Effector CD4-positive, alpha-beta T cell (primary cell): ENCODE measurements at places on chromosomes 11 and 22.

DNA sequence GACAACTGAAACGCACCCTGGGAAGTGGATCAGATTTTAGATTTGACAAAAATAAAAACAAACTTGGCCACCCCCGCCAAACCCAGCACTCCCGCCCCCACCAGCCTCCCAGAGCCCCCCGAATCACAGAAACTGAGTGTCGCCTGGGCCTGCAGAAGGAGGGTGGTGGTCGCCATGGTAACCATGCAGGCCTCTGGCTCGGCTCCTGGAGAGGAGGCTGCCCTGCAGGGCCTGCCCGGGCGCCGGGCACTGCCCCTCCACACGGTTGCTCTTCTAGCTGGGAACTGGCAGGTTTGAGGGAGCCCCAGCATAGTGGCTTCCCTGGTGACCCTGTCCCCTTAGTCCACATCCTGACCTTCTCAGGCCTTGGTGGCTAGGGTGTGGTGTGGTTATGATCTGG, 19.3 kb downstream of the CACNA1I start:
- no peak for DNase-seq

GRCh38 chr22:49739138-49739537, 88.5 kb downstream of the BRD1 start:
- DNase-seq: no peak

DNA sequence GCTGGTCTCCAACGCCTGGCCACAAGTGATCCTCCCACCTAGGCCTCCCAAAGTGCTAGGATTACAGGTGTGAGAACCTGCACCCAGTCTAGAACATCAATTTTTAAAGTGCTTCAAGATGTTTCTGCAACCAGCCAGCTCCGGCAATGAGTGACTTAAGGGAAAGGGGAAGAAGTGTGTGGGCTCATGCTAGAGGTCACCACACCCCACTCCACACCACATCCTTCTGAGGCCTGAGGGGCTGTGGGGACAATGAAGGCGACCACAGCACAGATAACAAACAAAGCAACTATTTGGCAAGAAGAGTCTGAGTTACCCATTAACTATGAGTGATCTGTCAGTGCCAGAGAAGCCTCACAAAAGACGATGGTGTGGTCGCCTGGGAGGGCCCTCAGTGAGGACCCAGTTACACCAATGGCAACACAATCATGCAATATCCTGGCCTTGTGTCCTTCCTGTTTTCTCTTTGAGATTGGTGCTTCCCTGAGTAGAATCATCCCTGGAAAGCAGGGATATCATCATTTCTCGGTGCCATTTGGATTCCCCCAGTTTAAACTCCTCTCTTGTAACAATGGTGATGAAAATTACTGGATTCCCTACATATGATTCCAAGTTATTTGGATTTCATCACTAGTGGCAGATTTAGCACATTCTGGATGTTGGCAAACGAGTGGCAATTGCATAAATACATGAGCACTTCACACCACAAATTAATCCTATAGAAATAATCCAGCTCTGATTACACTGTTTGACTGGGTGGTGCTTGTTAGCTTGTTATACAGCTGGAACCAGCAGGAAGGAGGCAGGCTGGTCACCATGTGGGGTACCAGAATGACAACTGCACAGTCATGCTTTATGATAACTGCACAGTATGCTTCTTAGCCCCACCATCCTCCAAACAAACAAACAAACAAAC, 18.4 kb downstream of the ABTB2 start:
- DNase-seq: no peak

- no peak for DNase-seq
Measured at GRCh38 chr22:43085658-43086606, 3.3 kb downstream of the TTLL1 start.

DNA sequence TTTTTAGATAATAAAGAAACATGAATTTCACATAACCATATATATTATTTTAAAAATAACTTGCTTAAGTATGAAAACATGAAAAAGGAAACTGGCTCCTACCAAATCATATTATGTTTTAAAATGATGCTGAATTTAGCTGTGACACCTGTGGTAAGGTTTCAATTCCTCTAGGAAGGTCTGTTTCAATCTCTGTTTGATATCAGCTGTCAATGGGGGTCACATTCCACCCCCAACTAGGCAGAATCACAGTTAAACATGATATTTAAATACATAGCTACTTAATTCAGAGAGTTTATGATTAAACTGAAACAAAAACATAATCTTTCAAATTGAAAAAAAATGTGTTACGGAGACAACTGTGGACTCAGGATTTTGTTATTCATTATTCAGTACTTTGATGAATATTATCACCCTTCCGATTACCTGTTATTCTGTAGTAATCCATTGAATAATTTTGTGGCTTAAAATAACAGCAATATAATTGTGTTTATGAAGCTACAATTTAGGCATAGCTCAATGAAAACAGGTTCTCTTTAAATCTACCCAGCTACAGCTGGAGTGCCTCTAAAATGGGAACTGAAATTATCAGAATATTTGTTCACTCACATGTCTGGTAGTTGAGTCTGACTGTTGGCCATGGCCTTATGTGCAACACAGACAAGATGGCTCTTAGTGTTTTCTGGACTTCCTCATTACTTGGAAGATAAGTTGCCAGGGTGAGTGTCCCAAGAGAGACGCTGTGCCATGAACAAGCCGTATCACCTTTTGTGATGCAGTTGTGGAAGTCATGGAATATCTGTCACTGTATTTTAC, 244.6 kb upstream of the ANO3 start:
- no peak for DNase-seq

DNA sequence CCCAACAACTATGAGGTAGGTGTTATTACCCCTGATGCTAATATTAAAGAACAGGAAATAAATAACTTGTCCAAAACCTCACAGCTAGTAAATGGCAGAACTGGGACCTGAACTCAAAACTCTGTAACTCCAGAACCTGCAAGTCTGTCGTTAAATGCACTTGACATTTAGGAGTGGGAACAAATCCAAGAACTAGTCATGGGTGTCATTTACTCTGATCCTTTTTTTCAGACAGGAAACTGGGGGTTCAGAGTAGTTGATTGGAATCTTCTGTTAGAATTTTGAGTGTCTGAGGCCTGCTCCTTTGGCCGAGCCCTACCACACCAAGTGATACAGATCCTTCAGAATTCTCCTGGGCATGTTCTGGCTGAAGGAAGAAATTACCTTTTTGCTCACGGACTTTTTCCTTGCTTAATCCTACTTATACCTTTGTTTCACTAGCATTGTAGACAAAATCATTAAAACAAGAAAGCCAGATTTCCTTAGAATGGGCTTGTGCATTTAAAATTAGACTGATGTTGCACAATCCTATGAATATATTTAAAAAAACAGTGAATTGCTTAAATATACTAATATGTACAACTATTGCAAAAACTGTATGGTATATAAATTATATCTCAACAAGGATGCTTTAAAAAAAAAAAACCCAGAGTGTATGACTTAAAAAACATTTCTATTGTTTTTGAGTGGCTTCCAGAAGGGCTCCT, 1.4 kb upstream of the YAP1 start:
- DNase-seq: no peak

DNA sequence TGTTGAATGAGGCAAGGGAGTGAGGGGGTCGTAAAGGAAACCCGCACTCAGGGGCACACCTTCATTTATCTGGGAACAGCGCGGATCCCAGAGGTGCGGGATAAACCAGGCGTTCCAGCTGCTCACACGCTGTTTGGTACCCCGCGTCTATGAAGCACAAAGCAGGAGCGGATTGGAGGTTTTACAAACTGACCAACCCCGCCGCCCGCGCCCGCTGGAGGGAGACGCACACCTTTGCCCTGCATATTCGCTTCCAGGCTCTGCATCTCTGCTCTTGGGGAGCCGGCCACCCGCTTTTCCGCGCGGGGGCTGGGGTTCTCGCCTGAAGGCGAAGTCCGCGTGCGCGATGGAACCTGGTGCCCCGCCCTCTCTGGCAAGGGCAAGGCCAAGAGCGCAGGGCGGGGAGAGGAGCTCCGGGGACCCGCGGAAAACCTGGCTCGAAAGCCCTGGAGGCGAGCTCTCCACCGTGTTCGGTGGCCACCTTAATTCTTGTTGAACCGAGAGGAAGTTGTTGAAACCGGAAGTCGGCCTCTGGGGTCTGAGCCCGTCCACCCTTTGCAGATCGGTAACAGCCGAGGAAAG, 6.8 kb upstream of the ALX4 start:
- DNase-seq: no peak

- no peak for DNase-seq
Measured at GRCh38 chr11:117872420-117872961, 4.0 kb downstream of the FXYD6 start.

DNA sequence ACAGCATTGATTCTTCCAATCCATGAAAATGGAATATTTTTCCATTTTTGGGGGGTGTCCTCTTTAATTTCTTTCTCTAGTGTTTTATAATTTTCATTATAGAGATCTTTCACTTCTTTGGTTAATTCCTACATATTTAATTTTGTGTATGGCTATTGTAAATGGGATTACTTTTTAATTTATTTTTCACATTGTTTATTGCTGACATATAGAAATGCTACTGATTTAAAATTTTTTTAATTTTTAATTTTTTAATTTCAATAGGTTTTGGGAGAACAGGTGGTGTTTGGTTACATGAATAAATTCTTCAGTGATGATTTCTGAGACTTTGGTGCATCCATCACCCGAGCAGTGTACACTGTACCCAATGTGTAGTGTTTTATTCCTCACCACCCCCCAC, 26.6 kb upstream of the OOSP4B start:
- DNase-seq: no peak

DNA sequence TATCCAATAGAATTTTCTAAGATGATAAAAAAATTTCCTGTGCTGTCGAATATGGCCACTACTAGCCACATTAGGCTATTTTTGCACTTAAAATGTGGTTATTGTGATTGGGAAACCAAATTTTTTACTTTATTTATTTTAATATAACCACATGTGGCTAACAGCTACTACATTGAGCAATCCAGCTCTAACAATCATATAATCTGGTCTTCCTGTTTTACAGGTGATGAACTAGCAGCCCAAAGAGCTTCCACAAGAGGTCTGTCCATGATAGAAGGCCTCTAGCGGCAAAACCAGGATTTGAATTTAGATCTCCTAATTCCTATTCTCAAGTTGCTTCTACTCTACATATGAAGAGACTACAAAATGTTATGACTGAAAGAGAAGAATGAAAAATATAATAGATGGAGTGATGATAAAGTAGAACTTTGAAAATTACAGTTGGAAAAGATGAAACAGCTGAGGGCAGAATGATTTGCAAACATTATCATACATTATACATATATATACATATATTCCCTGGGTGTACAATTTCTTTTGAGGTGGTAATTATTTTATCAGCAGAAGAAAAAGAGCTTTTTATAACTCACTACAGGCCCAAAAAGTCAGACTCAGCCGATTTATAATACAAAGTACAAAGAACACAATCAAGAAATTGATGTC, 363.5 kb upstream of the PITPNB start:
- no peak for DNase-seq

DNA sequence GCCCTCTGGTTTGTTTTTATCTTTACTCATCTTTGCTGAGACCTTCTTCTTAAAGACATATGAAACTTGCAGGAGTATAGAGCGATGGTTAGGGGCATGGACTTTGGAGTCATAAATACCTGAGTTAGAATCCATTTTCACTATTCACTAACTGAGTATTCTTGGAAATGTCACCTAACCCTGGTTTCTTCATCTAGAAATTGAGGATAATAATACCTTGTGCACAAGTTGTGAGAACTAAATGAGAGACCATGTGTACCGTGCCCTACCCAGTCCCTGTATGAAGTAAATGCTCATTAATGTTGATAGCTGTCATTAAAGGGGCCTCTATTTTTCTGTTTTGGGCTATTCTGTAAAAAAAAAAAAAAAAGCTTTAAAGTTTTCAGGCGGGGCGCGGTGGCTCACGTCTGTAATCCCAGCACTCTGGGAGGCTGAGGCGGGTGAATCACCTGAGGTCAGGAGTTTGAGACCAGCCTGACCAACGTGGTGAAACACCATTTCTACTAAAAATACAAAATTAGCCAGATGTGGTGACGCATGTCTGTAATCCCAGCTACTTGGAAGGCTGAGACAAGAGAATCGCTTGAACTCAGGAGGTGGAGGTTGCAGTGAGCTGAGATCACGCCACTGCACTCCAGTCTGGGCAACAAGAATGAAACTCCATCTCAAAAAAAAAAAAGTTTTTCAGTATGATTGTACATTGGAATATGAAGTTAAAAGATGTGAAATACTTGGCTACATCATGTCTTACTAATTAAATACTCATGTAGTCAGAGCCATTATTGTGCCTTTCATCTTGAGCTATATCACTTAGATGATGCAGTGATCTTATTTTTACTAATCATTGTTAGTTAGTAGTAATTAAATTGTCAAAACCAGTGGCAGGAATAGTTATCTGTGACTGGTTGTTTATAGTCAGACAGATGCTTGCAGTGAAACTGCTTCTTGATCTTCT, 95.0 kb downstream of the AMOTL1 start:
- DNase-seq: no peak

- no peak for DNase-seq
Measured at GRCh38 chr11:60942970-60943565, 8.9 kb downstream of the SLC15A3 start.

- no peak for DNase-seq
Measured at GRCh38 chr11:3018596-3018995, 26.5 kb upstream of the NAP1L4 start.

- DNase-seq: no peak
Measured at GRCh38 chr11:6269994-6270393, 10.4 kb downstream of the CCKBR start.

DNA sequence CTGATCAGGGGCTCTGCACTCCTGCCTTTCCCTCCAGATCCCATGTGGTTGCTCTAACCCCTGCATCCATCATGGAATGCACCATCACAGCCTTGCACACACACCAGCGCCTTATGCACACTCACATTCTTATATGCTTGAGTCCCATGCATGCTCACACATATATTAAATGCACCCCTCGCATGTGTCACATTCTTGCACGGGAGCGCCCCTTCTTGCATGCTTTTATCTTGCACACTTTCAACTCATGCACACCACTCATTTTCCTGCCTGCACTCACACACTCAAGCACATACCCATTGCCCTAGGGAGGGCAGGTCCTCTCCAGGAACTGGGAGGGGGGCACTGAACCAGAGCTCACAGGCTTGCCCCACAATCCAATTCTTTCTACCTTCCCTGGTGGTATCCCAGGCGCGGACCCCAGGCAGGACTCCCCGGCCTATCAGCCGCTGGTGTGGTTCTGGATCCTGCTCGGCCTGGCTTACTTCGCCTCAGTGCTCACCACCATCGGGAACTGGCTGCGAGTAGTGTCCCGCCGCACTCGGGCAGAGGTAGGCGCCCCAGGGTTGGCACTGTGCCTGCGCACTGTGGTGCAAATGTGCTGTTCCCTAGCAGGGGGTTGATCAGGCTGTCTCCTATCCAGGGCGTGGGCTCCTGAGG, 2.3 kb upstream of the CATSPERZ start:
- DNase-seq: no peak

- no peak for DNase-seq
Measured at GRCh38 chr22:37485395-37486223, 575 bp downstream of the MFNG start.

GRCh38 chr11:63613517-63614135, 607 bp downstream of the PLAAT3 start:
- peak; percentile 29 for DNase-seq

- no peak for DNase-seq
Measured at GRCh38 chr22:28247136-28247535, 328.1 kb upstream of the PITPNB start.

- no peak for DNase-seq
Measured at GRCh38 chr11:44016546-44017442, 31.0 kb upstream of the ACCSL start.
